Activated CD4-positive, alpha-beta T cell treated with anti-CD3 and anti-CD28 coated beads, Interleukin-2, amount 10 ng/mL, durations not matched to agents 24 days and 14 days (primary cell): ENCODE measurements at places on chromosomes 16 and 17.

GRCh38 chr17:4565209-4566141, 5.1 kb upstream of the GGT6 start:
- peak overlapping the region; percentile 48 for H3K4me3 ChIP-seq
- no peaks in the 10 kb centered on the region for H3K36me3 ChIP-seq
- H3K27ac ChIP-seq = peak overlapping the region; percentile 53
- DNase-seq = peak; percentile 87
- H3K4me1 ChIP-seq = peaks cover 42% of the 10 kb centered on the region
- peaks cover 10% of the 10 kb centered on the region for H3K27me3 ChIP-seq

DNA sequence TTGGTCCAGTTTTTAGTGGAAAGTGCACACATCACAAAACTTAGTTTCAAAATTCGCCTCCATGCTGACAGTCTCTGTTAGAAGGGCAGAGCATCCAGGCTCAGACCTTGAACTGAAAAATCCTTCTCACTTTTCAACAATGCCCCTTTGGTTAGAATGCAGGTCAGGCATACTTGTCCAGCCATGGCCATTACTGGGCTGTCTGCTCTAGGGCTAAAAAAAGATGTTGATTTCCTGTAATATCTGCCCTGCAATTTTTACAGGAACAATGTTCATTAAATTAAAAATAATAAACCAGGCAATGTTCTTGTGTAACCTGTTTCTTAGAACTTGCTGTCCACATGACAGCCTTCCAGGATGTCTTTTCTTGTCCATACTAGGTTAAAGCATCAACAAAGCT, 122.4 kb downstream of the SNX11 start:
- DNase-seq = no peak
- peaks cover 12% of the 10 kb centered on the region for H3K4me1 ChIP-seq
- H3K36me3 ChIP-seq = peaks cover 18% of the 10 kb centered on the region
- no peak overlapping the region for H3K27ac ChIP-seq

DNA sequence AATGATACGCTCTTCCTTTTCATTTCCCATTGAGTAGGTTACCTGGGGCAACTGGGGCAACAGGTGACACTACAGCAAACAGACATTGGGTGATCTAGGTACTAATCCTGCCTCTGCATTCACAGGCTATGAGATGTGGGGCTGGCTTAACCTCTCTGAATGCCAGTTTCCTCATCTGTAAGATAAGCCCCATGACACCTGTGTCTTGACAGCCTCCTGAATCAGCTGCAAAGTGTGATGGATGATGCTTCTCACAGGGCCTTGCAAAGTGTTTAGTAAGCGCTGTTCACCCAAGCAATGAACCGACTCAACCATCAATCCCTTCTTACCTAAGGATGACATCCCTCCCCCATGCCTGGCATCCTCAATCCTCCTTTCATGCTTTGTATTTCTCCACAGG, 322.8 kb downstream of the XYLT1 start:
- H3K27ac ChIP-seq = no peak overlapping the region
- no peaks in the 10 kb centered on the region for H3K27me3 ChIP-seq
- no peaks in the 10 kb centered on the region for H3K4me1 ChIP-seq
- no peak for DNase-seq
- no peak overlapping the region for H3K4me3 ChIP-seq

DNA sequence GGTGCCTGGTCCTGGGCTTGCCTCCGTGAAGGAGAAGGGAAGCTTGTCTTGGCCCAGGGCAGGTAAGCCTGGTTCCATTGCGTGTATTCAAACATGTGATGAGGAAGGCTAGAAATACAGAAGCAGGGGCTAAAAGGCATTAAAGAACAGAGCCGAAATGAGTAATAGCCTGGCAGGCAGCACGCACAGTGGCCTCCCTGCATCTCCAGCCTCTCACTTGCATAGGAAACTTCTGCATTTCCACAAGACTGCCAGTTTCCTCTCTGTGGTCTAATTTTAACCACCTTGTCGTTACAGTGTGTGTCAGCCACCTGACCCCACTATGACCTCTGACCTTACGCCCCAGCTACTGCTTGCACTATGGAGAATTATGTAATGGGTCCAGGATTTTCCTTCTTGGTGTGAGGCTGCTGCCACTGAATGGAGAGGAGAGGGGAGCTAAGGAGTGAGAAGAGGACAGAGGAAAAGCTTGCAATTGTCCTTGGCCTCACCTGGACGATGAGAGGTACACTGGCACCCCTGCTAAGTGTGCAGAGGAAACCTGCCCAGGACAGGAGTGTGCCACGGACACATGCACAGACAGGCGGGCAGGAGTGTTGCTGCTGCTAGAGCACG, 32.8 kb downstream of the HIC1 start:
- H3K27ac ChIP-seq = peak overlapping the region; percentile 84
- peak overlapping the region; percentile 75 for H3K4me3 ChIP-seq
- peak; percentile 88 for DNase-seq
- peaks cover 87% of the 10 kb centered on the region for H3K4me1 ChIP-seq

DNA sequence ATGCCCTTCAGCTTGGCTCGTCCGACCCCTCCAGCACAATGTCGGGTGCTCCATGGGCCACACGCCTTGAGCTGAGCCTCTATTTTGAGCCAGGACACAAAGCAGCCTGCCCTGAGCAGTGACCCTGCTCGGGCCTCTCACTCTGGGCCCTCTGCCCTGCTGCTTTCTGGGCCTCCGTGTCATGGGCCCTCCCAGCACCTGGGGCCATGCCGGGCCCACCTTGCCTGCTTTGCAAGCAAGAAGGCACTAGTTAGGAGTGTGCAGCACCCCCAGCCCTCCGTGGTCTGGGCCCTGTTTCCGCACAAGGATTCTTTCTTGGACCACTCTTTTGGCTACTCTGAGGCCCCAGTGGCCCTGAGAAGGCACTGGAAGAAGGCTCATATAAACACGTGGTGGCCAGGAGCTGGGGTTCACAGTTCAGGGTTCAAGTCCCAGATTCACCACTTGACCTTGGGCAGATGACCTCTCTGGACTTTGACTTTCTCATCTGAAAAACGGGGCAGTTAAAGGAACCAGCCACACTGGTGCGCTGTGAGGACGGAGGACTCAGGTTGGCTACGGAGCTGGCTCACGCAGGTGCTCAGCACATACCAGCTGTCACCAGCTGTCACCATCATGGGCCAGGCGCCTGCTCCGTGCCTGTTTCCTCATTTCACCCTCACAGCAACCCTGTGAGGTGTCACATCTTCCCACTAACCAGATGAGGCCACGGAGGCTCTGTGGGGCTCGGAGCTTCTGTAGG, 166.0 kb upstream of the GSE1 start:
- H3K36me3 ChIP-seq = no peaks in the 10 kb centered on the region
- peaks cover 3% of the 10 kb centered on the region for H3K4me1 ChIP-seq
- H3K4me3 ChIP-seq = no peak overlapping the region
- peaks cover 3% of the 10 kb centered on the region for H3K27me3 ChIP-seq
- DNase-seq = no peak

DNA sequence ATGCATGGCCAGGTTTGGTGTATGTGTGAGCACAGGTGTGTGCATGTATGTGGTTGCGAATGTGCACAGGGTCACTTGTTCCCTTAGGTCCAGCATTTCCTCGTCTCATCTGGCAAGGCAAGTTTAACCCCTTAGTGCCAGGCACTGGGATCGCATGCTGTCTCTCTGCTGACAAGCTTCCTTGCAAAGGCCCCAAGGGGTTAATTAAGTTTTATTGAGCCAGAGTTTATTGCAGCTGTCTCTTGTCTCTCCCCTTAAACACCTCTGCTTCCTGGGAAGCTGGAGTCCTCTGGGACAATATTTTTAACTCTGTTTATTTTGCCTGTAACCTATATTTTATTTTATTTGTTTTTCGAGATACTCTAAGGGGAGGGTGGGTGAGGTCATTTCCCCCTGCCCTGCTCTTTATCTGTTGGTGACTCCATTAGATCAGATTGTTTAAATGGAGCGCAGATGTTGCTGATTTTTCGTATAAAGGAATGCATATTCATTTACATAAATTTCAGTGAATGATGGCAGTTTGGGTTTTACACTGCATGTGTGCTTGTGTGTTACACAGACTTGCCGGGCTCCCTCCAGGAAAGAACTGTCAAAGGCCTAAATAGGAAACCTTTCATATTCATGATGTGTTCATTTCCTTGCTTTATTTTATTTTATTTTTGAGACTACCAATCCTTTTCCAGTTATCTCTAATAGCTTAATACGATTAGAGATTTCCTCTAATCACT, 99.7 kb downstream of the CBLN1 start:
- peaks cover 2% of the 10 kb centered on the region for H3K27me3 ChIP-seq
- no peaks in the 10 kb centered on the region for H3K4me1 ChIP-seq
- H3K4me3 ChIP-seq = no peak overlapping the region
- H3K36me3 ChIP-seq = no peaks in the 10 kb centered on the region
- DNase-seq = no peak

GRCh38 chr16:47939680-47940079, 216.1 kb downstream of the ABCC12 start:
- H3K4me3 ChIP-seq = no peak overlapping the region
- H3K27me3 ChIP-seq = no peaks in the 10 kb centered on the region
- no peaks in the 10 kb centered on the region for H3K36me3 ChIP-seq
- no peaks in the 10 kb centered on the region for H3K4me1 ChIP-seq

DNA sequence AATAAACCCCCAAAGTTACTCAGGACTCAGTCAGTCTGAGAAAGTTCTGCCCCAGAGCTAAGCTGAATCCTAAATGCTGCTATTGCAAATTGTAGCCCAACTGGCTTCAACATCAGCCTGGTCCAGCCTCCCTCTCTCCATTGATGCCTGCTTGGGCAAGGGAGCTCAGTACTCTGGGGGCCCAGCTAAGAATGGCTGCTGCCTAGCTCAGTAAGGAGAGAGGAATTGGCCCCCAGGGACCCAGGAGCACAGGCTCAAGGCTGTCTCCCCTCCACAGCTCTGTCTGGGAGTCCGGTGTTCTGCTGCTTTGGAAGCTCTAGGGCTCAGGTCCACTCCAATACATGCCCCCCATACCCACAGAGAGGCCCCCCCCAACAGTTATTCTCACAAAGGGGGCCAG, 1.6 kb downstream of the UNC119 start:
- H3K27me3 ChIP-seq = no peaks in the 10 kb centered on the region
- peaks cover 53% of the 10 kb centered on the region for H3K4me1 ChIP-seq
- peak overlapping the region; percentile 96 for H3K4me3 ChIP-seq
- H3K36me3 ChIP-seq = peaks cover 36% of the 10 kb centered on the region
- H3K27ac ChIP-seq = peak overlapping the region; percentile 34

- no peak overlapping the region for H3K4me3 ChIP-seq
- no peak overlapping the region for H3K27ac ChIP-seq
- no peaks in the 10 kb centered on the region for H3K4me1 ChIP-seq
- DNase-seq = no peak
- H3K36me3 ChIP-seq = no peaks in the 10 kb centered on the region
These were observed 303.9 kb downstream of the IRF8 start for GRCh38 chr16:86202760-86203426.

DNA sequence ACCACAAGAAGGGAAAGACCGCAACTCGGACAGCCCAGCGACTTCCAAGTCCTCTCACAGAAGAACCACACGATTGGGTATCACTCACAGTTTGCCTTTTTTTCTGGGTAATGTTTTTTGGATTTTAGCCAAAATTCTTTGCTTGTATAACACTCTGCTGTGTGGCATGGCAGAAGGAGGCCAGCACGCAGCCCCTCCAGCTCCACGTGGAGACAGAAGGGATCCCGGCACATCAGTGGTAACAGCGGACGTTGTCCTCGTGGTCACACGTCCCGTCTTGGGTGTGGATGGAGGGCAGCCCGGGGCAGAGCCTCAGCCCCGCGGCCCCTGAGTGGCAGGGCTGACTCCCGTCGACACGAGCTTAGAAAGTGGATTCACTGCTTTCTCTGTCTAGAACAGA, 69.1 kb downstream of the KLHDC4 start:
- DNase-seq = no peak
- H3K4me1 ChIP-seq = peaks cover 11% of the 10 kb centered on the region
- peaks cover 11% of the 10 kb centered on the region for H3K36me3 ChIP-seq
- H3K27me3 ChIP-seq = no peaks in the 10 kb centered on the region

GRCh38 chr16:10966129-10966528, 21.8 kb downstream of the CLEC16A start:
- peaks cover 56% of the 10 kb centered on the region for H3K36me3 ChIP-seq
- H3K4me1 ChIP-seq = peaks cover 56% of the 10 kb centered on the region
- peak overlapping the region; percentile 29 for H3K4me3 ChIP-seq
- peak overlapping the region; percentile 88 for H3K27ac ChIP-seq

DNA sequence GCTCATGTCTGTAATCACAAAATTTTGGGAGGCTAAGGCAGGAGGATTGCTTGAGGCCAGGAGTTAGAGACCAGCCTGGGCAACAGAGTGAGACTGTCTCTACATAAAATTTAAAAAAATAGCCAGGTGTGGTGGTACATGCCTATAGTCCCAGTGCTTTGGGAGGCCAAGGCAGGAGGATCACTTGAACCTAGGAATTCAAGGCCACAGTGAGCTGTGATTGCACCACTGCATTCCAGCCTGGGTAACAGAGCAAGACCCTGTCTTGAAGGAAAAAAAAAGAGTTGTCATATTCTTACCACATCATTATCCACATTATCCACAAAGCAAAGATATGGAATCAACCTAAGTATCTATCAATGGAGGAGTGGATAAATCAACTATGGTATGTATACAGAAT, 21.0 kb upstream of the MAPK3 start:
- H3K27ac ChIP-seq = no peak overlapping the region
- peaks cover 22% of the 10 kb centered on the region for H3K4me1 ChIP-seq
- no peaks in the 10 kb centered on the region for H3K27me3 ChIP-seq
- no peaks in the 10 kb centered on the region for H3K36me3 ChIP-seq
- H3K4me3 ChIP-seq = no peak overlapping the region
- no peak for DNase-seq

DNA sequence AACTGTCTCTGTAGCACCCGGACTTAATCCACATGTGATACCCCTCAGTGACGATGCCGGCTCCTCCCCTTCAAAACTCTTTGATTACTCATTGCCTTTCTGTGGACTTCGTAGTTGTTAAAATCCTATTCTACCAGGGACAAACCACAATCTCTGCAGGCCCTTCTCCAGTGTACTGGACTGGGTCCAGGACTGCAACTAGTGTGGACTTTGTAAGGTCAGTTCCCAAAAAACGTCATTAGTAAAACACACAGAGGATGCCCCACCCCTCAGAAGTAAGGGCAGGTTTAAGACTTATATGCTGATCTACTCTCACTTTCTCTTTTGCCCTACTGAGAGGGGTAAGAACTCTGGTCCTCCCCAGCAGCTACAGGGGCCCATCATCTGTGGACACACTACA, 10.5 kb upstream of the NUDT7 start:
- no peak for DNase-seq
- no peak overlapping the region for H3K4me3 ChIP-seq
- H3K27me3 ChIP-seq = no peaks in the 10 kb centered on the region

GRCh38 chr17:7844292-7845154, 10.3 kb upstream of the TMEM88 start:
- peaks cover 37% of the 10 kb centered on the region for H3K4me1 ChIP-seq
- H3K36me3 ChIP-seq = peaks cover 56% of the 10 kb centered on the region
- H3K27ac ChIP-seq = peak overlapping the region; percentile 100
- peak; percentile 96 for DNase-seq
- peak overlapping the region; percentile 99 for H3K4me3 ChIP-seq
- peaks cover 2% of the 10 kb centered on the region for H3K27me3 ChIP-seq

DNA sequence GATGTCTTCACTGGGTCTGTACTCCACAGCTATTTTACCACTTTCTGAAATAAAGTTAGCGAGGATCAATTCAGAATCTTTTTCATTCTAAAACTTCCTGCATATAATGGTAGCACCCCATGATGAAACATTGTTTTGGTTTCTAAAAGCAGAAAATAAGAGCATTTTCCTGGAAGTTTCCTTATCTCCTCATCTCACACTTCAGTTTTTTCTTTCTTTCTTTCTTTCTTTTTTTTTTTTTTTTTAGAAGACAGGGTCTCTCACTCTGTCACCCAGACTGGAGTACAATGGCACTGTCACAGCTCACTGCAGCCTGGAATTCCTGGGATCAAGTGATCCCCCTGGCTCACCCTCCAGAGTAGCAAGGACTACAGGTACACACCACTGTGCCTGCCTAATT, 10.3 kb downstream of the RDM1 start:
- H3K4me1 ChIP-seq = peaks cover 28% of the 10 kb centered on the region
- peaks cover 50% of the 10 kb centered on the region for H3K36me3 ChIP-seq
- peak overlapping the region; percentile 68 for H3K27ac ChIP-seq
- no peaks in the 10 kb centered on the region for H3K27me3 ChIP-seq
- DNase-seq = no peak
